Activated CD4-positive, alpha-beta T cell treated with anti-CD3 and anti-CD28 coated beads for 36 hours (primary cell): ENCODE measurements at places on chromosomes 1 and 21. TPM values are rescaled to one million over a fixed set of nuclear protein-coding genes. Genes with fewer than 3 reads are reported as not detected.

- H3K27me3 ChIP-seq, result no peaks in the 10 kb centered on the region
- peak overlapping the region; percentile 99 for H3K27ac ChIP-seq
- H3K4me1 ChIP-seq, result peaks cover 51% of the 10 kb centered on the region
Observed at GRCh38 chr1:101239095-101240040, 2.5 kb downstream of the S1PR1 start.

- H3K36me3 ChIP-seq, result peaks cover 8% of the 10 kb centered on the region
- no peaks in the 10 kb centered on the region for H3K27me3 ChIP-seq
- H3K27ac ChIP-seq, result no peak overlapping the region
- no peak overlapping the region for H3K4me3 ChIP-seq
Observed at GRCh38 chr1:50930965-50931737, 28.9 kb downstream of the FAF1 start.

GRCh38 chr1:168386949-168387586 lies 106.4 kb downstream of the TBX19 start:
- H3K4me1 ChIP-seq, result peaks cover 19% of the 10 kb centered on the region
- no peaks in the 10 kb centered on the region for H3K36me3 ChIP-seq
- H3K4me3 ChIP-seq, result peak overlapping the region; percentile 15
- peak overlapping the region; percentile 82 for H3K27ac ChIP-seq
- H3K27me3 ChIP-seq, result peaks cover 3% of the 10 kb centered on the region

DNA sequence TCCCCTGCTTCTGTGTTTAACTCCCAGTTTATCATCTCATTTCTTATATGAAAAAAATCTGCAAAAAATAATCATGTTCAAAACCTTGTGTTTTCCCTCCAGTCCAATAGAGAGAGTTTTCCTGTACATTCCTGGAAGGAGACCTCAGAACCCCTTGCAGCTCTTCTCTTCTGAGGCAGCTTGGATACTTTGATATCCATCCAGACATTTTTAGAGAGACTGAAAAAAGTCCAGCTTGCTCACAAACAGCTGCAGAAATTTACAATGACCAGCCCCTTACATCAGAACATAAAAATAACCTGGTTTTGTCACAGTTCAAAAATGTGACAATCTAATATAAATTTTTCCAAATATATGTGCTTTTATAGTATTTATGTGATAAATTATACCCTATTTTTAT lies 73.3 kb upstream of the C1orf115 start:
- no peak overlapping the region for H3K4me3 ChIP-seq
- DNase-seq, result no peak
- H3K27ac ChIP-seq, result no peak overlapping the region
- no peaks in the 10 kb centered on the region for H3K4me1 ChIP-seq
- H3K36me3 ChIP-seq, result no peaks in the 10 kb centered on the region

GRCh38 chr1:183804387-183804786 lies 533 bp upstream of the RGL1 start:
- peaks cover 13% of the 10 kb centered on the region for H3K27me3 ChIP-seq
- H3K36me3 ChIP-seq, result peaks cover 6% of the 10 kb centered on the region
- H3K27ac ChIP-seq, result no peak overlapping the region
- DNase-seq, result no peak
- H3K4me1 ChIP-seq, result peaks cover 11% of the 10 kb centered on the region

DNA sequence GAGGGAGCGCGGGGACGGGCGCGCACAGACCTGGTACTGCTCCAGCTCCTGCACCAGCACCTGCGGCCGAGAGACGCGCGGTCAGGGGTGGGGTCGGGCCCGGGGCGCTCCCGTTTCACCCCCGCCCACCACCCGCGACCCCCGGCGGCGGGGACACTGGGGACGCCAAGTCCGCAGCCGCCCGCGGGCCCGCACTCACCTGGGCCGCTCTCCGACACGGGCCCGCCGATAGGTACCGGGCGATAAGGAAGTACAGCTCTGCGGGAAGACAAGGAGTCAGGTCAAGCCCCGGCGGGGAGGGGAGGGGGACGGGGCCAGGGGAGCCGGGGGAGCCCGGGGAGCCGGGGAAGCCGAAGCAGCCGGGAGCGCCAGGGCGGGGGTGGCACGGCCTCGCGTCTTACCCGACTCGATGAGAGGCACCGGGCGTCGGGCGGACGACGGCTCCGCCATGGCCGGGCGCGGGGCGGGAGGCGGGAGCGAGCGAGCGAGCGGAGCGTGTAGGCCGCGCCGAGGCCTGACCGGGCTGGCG lies 326 bp downstream of the BRWD1 start:
- no peak for DNase-seq
- peak overlapping the region; percentile 60 for H3K27ac ChIP-seq

The ADAMTS1 gene
- not detected for total RNA-seq

The ANKRD34A gene
- 6.1 TPM for total RNA-seq

The SLAMF1 gene
- 108 TPM for total RNA-seq

The FAM177B gene
- total RNA-seq, result not detected
